Fibroblast of villous mesenchyme (primary cell): ENCODE measurements at places on chromosomes 12 and 14. TPM values are rescaled to one million over a fixed set of nuclear protein-coding genes. Genes with fewer than 3 reads are reported as not detected.

The PGF gene
- 0.64 and 0.86 TPM in 2 replicates for total RNA-seq

The PAWR gene
- total RNA-seq: 48.0 and 64.3 TPM in 2 replicates

The PTCSC3 gene
- total RNA-seq: not detected in 2 replicates

The LALBA gene
- total RNA-seq: not detected in 2 replicates

The ACRBP gene
- 0.64 TPM in 1 of 2 replicates, not detected in the other for total RNA-seq

The SMIM41 gene
- 0.32 and 0.43 TPM in 2 replicates for total RNA-seq

The CRY1 gene
- 25.4 and 25.5 TPM in 2 replicates for total RNA-seq

The TMEM63C gene
- total RNA-seq: under 0.01 TPM in 1 of 2 replicates, not detected in the other

The KRT83 gene
- not detected in 2 replicates for total RNA-seq

The RNU4-1 gene
- total RNA-seq: under 0.01 TPM in 2 replicates

The GALNT16 gene
- total RNA-seq: under 0.01 TPM in 2 replicates

The SCNN1A gene
- under 0.01 and 0.32 TPM in 2 replicates for total RNA-seq

The MYRFL gene
- total RNA-seq: not detected in 2 replicates

The TRHDE gene
- total RNA-seq: 20.9 and 33.7 TPM in 2 replicates

The PSMD9 gene
- total RNA-seq: 28.9 and 35.1 TPM in 2 replicates

The FAIM2 gene
- total RNA-seq: 3.0 and 3.9 TPM in 2 replicates

The FITM1 gene
- total RNA-seq: not detected in 2 replicates

The OTOGL gene
- under 0.01 TPM in 2 replicates for total RNA-seq

The BEGAIN gene
- total RNA-seq: not detected in 2 replicates

The C3AR1 gene
- total RNA-seq: under 0.01 TPM in 2 replicates

The ANO4 gene
- total RNA-seq: 8.4 and 13.8 TPM in 2 replicates

The SRRM4 gene
- total RNA-seq: not detected in 2 replicates

The EIF2S3B gene
- total RNA-seq: 3.5 and 9.5 TPM in 2 replicates

The PIANP gene
- total RNA-seq: not detected in 2 replicates

The ZNF891 gene
- 0.86 and 0.97 TPM in 2 replicates for total RNA-seq

The ACOT6 gene
- total RNA-seq: under 0.01 TPM in 1 of 2 replicates, not detected in the other

The BBOF1 gene
- 8.2 and 11.9 TPM in 2 replicates for total RNA-seq

The RTL1 gene
- not detected in 2 replicates for total RNA-seq

The NANOG gene
- total RNA-seq: not detected in 2 replicates

The RPL10L gene
- total RNA-seq: 0.43 TPM in 1 of 2 replicates, not detected in the other

The P2RX7 gene
- total RNA-seq: 0.43 and 0.64 TPM in 2 replicates

The PRPH gene
- under 0.01 TPM in 1 of 2 replicates, not detected in the other for total RNA-seq

The LYZ gene
- not detected in 2 replicates for total RNA-seq

The VRTN gene
- not detected in 2 replicates for total RNA-seq

The BIN2 gene
- not detected in 2 replicates for total RNA-seq

The FOXA1 gene
- 0.32 TPM in 1 of 2 replicates, not detected in the other for total RNA-seq

The KRT79 gene
- total RNA-seq: not detected in 2 replicates

The BHLHE41 gene
- total RNA-seq: 6.8 and 8.2 TPM in 2 replicates

The LBHD2 gene
- not detected in 2 replicates for total RNA-seq
